ENCODE measurements at places on chromosomes 1 and 21.
A peak's percentile ranks its signal among the peaks of the same experiment; 100 is the strongest.

- DNase-seq = peak; percentile 16
Observed at GRCh38 chr1:162319493-162320175, 57.0 kb downstream of the SPATA46 start.

DNA sequence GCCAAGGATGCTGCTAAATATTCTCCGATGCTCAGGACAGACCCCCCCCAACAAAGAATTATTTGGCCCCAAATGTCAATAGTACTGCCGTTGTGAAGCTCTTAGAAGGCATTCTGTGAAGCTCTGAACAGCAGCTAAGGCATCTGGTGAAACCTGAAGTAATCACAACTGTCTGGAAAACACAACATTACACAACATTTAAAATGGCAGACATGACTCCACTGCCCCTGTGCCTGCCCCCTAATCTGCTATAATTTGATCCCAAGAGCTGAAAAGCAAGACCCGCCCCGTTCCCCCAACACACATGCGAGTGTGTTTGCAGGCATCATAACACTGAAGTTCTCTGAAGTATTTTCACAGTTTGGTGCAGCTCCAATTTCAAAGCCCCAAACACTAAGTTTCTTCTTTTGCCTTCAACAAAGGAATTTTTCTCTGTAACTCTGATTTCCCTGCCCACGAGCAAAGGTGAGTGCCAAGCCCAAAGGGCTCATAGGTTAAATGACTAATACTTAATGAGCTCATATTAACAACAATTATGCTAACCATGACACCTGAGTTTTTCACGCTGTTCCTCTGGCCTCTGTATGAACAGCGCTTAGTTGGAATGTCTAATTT is 129.2 kb downstream of the CLIC6 start:
- DNase-seq = no peak

DNA sequence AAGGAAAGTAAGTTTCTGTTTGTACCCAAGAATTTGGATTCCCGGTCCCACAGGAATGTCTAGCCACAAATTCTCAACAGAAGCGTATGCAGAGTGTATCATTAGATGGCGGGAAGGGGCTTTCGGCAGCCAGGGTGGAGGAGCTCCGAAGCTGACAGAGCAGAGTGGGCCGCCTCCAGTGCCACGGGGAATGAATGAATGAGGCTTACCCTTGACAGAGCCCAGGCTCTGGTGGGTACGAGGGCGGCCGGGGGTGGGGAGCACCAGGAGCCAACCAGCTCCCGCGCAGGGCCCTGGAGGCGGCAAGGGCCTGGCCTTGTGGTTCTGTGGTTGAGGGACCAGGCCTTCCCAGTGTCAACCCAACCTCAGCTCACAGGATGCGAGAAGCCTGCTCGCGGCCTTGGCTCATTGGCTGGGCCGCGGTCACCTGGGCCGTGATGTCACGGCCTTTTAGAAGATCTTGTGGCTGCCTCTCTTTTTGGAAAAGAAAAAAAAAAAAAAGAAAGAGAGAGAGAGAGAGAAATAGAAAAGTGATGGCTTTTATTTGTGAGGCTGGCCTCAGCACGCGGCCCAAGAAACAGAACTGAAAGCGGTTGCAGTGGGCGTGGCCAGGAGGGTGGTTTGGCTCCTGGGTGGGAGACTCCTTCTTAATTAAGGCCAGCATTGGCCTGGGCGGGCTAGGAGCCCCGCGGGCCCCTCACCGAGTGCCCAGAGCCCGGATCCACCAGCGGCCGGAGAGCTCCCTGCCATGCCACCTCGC is 34.9 kb upstream of the RUNX3 start:
- peak; percentile 50 for DNase-seq

DNA sequence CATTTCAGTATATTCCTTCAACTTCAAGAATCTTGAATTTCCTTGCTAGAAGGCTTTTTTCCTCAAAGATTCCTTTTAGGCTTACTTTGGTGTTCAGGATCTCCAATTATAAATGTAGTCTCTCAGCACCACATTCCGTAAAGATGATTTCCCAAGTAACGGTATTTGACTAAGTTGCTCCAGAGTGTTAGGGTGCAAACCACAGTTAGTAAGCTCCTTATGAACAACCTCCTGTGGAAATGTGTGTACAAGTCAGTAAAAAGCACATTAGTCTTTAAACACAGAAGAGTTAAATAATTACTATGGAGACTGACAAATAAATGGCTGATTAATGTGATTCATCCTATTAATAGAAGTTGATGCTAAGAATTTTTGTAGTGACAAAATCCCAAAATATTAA is 10.3 kb downstream of the DONSON start:
- DNase-seq = peak; percentile 76

GRCh38 chr1:205247130-205247921 is 19.6 kb downstream of the TMCC2 start:
- DNase-seq = peak; percentile 61

DNA sequence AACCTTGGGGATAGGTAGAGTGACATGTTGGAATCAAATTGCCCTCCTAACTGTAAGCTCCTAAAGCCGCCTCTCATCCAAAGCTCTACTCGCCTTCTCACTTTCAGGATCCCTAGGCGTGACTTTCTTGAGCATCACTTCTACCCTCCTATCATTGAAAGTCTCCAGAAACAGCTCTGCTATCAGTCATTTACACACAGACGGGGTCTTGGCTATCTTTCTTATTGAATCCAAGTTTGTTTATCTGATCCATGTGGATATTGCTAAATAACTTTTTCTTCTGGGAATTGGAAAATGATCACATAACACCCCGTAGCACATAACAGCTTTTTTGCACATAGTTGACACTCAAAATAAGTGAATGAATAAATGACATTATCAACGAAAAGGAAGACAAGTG is 216.4 kb upstream of the KIAA0040 start:
- no peak for DNase-seq

DNA sequence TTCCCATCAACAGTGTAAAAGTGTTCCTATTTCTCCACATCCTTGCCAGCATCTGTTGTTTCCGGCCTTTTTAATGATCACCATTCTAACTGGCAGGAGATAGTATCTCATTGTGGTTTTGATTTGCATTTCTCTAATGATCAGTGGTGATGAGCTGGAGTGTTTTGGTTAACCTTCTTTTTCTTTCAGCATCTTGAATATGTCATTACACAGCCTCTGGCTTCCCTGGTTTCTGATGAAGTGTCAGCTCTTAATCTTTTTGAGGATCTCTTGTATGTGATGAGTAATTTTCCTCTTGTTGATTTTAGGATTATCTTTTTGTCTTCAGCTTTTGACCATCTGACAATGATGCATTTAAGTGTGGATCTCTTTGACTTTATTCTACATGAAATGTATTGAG is 133.2 kb upstream of the GRIK3 start:
- DNase-seq = no peak

DNA sequence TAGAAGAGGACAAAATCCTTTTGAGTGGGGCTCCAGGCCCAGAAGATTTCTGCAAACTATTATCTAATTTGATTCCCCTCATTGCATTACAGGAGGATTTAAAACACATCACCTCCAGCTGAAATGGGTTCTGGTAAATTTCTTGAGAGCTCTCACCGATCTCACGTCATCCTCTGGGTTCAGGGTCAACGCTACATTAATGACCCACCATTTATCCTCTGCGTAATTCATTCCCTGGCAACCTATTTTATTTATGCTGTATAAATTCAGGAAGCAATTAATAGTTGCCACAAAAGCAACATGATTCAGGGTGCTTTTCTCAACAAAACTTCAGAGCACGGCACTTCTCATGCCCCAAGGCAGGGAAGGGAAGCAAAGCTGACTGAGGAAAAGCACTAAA is 38.9 kb downstream of the LMX1A start:
- DNase-seq = no peak

DNA sequence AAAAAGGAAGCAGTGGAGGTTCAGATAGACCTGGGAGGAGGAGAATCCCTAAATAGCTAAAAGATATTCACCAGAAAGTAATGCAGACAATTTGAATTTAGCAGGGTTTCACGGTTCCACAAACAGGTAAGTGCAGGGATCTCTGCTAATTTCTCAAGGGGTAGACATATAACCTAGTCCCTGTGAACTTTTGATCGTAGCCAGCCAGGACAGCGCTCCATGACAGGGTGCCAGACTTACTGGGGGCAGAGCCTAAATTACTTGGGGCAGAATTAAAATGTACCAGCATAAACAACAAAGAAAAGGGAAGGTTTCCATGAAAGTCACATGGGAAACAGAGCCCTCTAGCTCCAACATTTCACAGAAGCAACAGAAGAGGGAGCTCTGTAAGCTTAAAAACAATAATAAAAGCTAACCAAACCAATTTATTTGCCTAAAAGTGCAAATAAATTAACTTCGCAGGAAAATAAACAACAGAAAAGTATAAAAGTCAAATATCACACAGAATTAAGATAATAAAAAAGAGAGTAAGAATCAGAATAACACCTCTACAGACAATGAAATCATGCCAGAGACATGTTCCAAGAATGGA is 198.3 kb downstream of the DUSP10 start:
- peak; percentile 54 for DNase-seq

GRCh38 chr1:100512803-100513352 is 25.1 kb upstream of the GPR88 start:
- DNase-seq = no peak

- no peak for DNase-seq
Observed at GRCh38 chr1:107523736-107524135, 382.9 kb downstream of the NTNG1 start.

- DNase-seq = no peak
Observed at GRCh38 chr1:230371923-230372703, 54.0 kb downstream of the PGBD5 start.

GRCh38 chr1:204493984-204494280 is 673 bp downstream of the PIK3C2B start:
- peak; percentile 48 for DNase-seq

DNA sequence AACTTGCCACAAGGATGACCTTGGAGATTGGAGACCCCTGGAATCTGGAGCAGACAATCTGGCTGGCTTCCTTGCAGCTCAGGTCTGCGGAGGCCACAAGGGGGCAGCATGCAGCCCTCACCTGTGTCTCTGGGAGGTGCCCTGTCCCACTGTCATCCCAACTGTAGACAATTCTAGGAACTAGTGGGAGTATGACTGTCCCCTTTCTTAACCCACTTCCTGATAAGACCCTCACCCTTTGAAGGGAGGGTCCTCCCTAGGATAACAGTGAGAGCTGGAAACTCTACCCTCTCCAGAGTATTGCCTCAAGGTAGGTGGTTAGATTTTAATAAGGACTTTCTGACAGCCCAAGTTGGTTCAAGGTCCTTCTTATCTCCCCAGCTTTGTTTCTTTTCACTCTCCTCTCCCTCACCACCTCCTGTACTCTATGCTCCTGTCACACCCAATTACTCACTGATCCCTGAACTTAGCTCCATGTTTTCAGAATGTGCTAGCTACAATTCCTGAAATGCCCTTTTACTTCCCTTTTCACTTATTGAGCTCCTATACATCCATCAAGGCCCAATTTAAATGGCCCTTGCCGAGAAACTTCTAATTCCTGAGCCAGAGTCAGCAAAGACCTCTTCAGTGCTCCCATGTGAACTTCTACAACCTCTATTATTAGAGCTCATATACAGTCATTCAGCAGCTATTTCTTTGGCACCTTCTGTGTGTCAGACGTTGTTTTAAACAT is 9.2 kb upstream of the KCNQ4 start:
- peak; percentile 20 for DNase-seq

DNA sequence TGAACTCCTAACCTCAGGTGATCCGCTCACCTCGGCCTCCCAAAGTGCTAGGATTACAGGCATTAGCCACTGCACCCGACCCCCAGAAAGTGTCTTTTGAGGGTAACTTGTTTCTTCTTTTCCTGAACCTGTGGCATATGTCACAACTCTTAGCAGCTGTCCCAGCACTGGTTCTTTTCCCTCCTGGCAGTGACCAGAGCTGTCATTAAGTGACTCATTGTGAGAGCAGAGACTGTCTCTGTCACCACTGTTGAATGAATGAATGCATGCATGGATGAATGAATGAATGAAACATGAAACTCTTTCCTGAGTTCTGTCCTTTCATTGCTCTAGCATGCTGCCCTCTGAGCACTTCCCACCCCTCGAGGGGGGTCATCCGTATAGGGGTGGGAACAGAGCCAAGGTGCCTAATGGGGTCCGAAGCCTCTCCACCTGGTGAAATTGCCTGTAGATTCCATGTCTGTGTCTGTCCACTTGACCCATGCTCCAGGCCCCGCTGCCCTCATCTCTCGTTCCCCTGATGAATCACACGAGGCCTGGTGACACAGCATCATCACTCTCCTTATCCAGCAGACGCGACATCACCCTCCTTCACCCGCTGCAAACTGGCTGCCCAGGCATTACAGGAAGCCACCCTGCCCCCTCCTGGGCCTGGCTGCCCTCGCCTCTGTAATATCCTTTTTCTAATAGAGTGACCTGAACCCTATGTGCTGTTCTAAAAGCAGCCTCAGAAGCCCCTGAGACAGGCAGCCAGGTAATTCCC is 75.0 kb downstream of the IGSF21 start:
- DNase-seq = no peak

DNA sequence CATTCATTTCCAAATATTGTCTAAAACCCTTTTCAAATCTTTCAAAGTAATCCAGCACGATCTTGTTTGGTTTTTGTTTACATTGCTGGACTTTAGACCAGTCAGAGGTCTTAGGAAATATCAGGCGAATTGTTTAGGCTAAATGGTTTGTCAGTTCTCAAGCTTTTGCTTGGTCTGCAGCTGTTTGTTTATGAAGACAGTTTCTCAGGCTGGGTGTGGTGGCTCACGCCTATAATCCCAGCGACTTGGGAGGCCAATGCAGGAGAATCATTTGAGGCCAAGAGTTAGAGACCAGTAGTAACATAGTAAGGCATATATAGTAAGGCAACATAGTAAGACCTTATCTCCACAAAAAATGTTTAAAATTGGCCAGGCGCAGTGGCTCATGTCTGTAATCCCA is 77.5 kb downstream of the DNTTIP2 start:
- peak; percentile 81 for DNase-seq

DNA sequence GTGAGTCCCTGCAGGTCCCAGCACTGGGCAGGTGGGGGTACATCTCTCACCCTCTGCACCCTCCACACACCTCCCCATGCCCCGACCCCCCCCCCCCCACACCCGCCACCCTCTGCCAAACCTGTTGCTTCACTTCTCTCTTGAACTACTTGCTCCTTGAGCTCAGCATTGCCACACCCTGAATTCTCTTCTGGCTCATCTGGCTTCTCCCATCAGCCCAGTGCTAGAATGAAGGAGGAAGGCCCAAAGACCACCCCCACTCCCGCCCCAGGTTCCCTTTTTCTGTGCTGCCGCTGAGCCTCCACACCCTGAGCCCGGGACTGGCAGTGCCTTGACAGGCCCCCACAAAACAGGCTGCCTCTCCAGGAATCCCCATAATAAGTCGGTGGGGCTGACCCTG is 6.4 kb upstream of the TNNI1 start:
- DNase-seq = no peak

DNA sequence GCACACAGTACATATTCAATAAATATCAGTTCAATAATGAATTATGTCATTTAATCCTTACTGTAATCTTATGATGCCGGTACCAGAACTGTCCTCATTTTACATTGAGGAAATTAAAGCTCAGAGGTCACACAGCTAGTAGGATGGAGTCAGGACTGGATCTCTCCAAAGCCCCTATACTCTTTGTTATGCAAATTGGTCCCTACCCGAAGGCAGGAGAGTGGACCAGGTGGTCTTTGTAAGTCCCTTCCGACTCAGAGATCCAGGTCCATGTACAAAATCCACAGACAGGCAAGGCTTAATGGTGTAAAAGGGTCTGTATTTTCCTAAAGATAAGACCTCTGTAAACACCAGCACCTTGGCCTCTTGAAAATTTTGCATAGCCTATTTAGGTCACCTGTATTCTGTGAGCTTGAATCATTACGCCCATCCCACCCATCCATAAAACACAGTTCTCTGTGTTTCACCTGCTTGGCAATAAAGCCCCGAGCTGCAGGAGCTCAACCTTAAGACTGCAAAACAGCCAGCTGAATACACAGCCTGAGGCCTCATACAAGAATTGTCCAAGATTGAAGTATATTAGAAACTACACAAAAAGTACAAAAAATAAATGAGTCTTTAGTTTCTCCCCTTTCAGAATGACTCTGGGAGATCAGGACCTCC is 41.7 kb downstream of the PLXNA2 start:
- DNase-seq = no peak
